Fibroblast of skin of right biceps (primary cell): ENCODE measurements at places on chromosomes 16 and 17.
A peak's percentile ranks its signal among the peaks of the same experiment; 100 is the strongest.

- DNase-seq, result no peak
Measured at GRCh38 chr17:21125862-21126261, 902 bp upstream of the DHRS7B start.

GRCh38 chr16:50300942-50301625 lies 34.7 kb downstream of the ADCY7 start:
- peak; percentile 14 for DNase-seq

DNA sequence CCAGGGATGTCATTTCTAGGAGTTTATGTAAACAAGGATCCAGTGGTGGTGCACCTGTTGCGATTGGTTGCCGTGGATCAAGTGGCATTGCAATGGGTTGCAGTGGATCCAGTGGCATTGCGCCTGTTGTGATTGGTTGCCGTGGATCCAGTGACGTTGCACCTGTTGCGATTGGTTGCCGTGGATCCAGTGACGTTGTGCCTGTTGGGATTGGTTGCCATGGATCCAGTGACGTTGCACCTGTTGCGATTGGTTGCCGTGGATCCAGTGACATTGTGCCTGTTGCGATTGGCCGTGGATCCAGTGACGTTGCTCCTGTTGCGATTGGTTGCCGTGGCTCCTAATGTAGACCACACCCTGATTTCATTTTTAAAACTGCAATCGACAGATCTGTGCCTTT lies 56.2 kb upstream of the CRISPLD2 start:
- no peak for DNase-seq

DNA sequence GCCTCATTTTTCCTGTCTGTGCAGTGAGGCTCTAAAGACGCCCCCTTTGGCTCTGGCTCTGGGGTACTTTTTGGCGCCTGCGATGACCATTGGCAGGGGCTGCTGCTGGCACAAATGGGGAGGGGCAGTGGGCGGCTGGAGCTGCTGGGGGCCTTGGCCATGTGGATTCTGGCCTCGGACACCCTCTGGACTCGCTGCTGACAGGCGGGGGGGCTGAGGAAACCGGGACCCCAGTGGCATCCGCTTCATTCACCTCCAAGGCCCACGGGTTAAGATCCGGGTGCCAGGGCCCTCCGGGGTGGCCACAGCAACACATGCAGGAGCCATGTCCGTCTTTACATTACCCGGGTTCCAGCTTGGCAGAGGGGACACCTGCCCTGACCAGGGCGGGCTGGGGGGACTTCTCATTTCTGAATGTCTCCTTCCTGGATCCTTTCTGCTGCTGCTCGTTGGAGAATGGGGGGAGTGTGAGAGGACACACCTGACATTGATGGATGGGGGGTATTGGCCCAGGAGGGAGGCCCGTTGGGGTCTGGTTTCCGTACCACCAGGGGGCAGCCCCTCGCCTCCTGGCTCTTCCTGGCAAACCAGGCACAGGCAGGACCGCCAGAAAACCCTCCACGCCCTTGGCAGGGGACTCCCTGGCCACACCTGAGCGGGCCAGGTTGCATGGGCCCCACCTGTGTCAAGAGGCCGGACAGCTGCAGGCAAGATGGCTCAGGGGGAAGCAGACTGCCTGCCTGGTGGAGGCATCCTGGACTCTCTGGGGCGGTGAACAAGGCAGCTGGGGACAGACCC lies 21.8 kb downstream of the GSE1 start:
- DNase-seq, result no peak

DNA sequence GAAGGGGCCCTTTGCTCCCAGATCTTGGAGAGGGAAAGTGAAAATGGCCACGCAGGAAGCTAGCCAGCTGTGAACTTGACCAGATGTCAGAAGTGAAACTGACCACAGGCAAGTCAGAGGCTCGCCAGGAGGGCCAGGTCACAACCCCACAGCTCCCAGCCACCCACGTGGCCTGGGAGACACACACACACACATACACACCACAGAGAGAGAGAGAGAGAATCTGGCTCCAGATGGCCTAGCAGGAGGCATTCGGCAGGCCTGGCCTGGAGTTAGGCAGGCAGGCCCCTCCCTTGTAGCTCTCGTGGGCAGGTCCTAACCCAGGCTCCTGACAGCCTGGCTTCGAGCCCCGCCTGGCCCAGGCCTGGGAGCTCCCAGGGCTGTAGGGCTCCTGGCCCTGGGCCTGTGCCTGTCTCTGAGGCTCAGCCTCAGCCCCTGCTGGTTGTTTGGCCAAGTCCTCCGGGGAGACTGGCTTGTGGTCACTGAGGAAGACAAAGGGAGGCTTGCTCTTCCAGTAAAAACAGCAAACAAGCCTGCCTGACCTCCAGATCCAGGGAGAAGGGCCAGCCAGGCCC lies 20.2 kb downstream of the NGFR start:
- DNase-seq, result peak; percentile 75

DNA sequence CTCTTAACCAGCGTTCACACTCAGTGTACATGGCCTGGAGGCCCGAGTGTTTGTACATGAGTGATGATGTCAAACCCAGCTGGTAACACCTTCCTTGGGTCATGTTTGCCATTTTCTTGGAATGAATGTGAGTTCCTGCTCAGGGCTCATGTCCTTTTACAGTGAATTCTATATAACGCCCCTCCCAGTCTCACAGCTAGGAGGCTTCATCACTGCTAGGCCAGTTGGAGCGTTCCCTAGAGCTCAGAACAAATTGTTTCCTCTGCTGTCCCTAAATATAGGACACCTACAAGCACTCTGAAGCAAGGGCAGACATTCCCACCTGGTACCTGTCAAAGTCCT lies 5.5 kb downstream of the TIMM22 start:
- peak; percentile 19 for DNase-seq

DNA sequence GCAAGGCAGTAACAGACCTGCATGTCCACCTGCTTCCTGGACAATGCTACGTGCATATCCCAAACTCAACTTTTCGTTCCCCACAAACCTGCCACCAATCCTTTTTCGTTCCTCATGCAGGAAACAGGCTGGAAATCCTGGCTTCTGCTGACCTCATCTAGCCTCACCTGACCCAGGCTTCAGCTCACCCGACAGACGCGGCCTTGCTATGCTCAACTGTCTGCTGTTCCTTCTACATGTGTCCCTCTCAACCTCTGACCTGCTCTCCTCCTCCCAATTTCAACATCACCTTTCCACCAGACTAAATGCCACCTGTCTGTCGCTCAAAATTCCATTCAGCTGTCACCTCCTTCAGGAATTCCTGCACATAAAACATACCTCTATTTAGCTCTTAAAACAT lies 44.5 kb downstream of the XPO6 start:
- no peak for DNase-seq

DNA sequence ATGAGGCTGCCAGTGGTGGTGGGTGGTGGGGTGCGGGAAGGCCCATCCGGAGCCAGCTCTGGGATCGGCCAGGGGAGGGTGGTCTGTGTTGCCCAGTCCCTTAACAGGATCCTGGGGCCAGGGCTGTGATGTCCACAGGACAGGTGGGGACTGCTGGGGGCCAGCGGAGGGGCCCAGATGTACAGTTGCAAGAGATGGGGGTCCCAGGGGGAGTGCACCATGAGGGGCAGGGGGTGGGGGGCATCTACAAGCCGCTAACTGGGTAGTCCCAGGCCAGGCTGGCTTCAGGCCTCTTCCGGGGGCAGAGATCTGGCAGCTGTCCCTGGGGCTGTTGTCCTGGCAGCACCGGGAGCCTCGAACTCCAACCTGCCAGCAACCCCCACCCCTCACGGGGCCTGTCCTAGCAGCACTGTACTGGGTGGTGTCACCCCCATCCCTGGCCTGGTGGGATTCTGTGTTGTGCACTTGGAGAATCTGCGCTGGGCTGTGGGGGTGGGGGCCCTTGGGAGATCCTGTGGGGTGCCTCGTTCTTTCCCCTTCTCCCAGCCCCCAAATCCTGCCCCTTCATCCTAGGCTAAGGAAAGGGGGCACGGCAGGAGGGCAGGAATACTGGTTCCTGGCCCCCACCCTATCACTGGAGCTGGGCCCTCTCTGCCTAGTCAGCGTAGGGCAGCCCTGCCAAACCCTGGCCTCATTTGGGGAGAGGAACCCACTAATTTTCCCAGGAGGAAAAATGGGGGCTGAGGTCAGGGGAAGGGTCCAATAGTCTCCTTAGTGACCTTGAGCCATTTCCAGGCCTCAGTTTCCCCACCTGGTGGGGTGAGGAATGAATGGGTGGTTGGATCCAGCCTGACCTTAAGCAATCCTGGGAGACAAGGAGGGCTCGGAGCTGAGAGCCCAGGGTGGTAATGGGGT lies 1.4 kb downstream of the MTSS2 start:
- DNase-seq, result no peak

DNA sequence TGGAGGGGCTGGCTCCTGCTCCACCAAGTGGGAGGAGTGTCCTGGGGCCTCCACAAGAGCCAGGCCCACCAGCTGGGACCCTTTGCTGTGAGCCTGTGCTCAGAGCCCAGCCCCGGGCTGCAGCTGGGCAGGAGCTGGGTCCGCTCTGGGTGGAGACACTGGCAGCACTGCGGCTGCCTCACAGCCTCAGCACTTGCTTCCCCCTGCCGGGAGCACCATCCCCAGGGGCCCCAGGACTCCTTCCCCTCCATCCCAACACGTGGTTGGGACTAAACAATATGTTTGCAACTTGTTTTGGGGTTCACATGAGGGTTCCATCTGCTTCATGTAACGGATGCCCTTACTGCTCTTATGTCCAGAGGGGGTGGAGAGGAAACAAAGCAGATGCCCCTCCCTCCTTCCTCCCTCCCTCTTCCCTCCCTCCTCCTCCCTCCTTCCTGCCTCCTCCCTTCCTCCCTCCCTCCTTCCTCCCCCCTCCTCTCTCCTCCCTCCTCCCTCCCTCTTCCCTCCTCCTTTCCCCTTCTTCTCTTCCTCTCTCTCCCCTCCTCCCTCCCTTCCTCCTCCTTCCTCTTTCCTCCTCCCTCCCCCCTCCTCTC lies 16.3 kb upstream of the CBFA2T3 start:
- no peak for DNase-seq

DNA sequence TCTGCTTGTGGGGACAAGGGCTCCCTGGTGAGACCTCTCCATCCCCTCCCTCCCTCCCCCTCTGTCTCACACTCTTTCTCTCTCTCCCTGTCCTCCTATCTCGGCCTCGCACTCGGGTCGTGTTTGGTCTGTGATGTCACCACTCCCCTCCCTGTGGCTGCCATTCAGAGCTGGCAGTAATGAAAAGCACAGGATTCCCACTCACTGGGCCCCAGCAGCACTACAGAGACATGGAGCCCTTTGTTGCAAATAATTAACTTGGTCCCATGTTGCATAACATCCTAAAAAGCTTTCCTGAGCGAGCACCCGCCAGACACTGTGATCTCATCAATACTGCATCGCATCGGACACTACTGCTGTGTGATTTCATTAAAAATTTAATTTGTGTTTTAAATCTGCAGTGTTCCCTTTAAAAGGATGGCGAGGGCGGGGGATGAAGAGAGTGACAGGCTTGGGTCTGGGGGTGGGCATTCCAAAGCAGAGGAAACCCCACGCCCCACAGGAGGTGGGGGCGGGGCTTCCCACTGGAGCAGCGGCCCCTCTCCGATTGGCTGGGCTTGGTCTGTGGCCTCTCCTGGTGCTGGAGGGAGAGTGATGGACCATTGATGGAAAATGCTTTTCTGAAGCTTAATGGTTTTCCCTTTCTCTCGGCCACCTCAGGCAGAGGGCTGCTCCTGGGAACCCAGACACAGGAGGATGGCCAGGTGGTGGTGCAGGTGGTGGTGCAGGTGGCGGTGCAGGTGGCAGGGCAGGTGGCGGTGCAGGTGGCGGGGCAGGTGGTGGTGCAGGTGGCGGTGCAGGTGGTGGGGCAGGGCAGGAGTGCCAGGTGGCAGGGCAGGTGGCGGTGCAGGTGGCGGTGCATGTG lies 15.3 kb upstream of the NPTX1 start:
- DNase-seq, result no peak

GRCh38 chr17:48981927-48982539 lies 13.6 kb upstream of the GIP start:
- DNase-seq, result no peak

DNA sequence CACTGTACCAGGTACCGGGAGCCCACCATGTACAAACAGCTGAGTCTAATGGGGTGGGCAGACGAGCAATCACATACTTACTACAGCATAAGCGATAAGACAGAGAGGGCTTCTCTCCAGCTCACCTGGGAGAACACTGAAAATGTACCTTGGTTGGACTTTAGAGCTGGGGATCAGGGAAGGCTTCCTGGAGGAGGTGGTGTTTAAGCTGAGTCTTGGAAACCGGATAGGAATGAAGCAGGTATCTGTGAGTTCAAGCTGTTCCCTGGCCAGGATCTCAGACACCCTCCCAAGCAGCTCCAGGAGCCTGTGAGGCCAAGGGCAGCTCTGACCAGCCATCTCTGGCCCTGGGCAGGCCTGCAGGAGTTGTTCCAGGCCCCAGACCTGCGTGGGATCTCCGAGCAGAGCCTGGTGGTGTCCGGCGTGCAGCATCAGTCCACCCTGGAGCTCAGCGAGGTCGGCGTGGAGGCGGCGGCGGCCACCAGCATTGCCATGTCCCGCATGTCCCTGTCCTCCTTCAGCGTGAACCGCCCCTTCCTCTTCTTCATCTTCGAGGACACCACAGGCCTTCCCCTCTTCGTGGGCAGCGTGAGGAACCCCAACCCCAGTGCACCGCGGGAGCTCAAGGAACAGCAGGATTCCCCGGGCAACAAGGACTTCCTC lies 8.0 kb upstream of the SERPINF1 start:
- no peak for DNase-seq

- no peak for DNase-seq
Measured at GRCh38 chr17:45940826-45941225, 46.5 kb downstream of the MAPT start.

DNA sequence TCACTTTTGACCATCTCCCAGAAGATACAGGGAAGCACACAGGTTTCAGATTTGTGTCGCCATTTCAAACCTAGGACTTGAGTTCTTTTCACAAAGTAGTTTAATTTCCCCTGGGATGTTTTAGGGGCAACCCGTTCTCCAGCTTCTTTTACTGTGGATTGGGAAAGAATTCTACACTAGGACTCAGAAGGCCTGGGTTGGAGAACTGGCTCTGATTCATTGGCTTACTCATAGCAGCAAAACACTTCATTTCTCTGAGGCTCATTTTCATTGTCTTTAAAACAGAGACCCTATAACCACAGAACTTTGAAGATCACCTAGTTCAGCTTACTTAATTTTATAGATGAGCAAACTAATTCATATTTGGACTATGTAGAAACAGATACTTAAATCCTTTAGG lies 175.9 kb upstream of the SALL1 start:
- DNase-seq, result peak; percentile 69

- DNase-seq, result no peak
Measured at GRCh38 chr17:8160224-8160577, 2.5 kb downstream of the VAMP2 start.

GRCh38 chr17:5282642-5283217 lies 646 bp downstream of the RABEP1 start:
- no peak for DNase-seq

DNA sequence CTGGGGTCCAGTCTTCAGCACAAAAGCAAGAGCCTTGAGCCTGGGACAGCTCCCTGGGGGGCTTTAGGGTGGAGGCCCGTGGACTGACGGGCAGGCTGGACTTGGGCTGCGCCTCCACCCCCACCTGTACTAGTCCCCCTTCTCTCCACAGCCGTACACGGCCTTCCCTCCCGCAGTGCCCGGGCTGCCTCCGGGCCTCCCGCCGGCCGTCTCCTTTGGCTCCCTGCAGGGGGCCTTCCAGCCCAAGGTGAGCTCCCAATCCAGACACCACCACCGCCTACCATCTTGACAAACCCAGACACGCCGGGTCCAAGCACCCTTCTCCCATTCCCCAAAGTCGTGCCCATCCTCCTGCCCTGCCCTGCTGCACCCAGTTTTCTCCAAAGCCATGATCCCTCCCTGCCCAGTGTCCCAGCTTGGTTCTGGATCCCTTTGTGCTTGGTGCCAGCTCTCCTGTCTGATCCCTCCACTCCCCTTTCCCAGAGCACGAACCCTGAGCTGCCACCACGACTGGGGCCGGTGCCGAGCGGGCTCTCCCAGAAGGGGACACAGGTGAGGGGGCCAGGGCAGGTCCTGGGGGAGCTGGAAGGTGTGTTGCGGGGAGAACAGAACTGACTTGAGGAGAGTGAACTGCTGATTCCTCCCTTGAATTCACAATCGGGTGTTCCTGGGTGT lies 7.1 kb downstream of the FBRS start:
- DNase-seq, result no peak
